AG04449 (cell line): ENCODE measurements at places on chromosomes 4 and X.

DNA sequence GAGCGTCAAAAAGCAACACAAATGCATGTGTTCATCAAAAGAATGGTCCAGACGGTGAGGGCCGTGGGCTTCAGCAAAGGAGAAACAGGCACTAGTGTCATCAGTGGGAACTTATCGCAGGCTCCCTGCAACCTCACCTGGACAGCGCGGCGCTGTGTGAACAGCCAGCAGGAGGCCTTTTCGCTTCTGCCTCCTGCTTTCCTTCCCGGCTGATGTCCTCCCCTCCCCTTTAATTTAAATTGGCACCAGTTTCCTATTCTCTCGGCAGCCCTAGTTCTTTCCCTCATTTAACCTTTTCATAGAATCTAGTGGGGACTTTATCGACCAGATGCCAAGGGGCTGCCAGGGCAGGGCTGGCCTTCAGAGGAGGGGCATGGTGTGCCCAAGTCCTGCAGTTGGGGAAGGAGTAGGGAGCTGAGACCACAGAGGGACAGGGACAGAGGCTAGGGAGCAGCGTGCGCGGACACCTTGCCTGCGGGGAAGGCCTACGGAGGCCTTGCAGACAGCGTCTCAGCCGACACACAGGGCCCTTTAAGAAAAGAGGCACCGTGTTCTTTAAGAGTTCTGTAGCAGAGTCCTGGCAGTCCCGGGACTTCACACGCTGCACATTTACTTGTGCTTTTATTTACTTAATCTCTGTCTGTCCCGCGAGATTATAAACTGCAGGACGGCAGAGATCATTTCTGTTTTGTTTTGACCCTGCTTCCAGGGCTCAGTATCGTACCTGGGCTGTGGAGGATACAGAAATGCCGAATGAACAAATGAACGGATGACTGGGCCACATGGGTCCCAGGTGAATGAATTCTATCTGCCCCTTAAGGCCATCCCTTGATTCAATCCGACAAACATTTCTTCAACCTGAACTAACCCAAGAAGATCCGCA is 8.4 kb upstream of the SORBS2 start:
- no peak for DNase-seq

DNA sequence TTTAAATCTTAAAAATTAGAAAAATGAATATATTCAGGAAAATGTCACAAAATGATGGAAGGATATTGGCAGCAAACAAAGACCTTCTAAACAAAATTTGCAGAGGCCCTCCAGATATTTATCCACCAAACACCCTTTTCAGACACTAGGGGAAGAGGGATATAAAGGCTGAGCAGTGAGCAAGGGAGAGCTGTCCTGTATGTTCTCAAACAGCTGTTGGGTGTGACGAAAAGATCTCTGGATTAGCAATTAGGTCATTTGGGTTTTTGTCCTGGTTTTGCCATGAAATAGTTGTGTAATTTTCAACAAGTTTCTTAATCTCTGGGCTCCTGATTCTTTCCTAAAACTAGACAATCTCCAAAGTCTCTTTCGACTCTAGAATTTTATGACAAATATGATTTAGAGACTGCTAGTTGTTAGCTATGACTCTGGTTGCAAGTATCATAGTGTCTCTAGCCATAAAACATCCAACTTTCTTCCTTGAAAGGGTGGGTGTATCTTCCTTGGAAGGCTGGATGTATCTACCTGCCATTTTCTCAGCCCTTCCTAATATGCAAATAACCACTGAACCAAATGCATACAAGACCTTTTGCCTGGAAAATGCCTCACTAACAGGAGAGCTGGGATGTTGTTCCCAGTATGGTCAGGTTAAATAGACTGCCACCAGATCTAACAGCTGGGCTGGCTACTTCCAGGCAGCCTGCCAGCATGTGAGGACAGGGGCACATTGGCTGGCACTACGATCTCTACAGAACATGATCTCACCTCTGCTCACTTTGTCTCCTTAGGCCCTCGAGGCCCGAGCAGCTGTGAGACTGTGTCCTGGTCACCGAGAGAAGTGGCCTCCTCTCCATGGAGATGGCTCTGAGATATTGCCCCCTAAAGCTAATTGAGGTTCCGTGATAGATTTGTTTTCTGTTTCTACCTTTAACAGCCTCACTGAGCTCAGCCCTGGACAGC is 225.5 kb upstream of the JADE1 start:
- DNase-seq = no peak

DNA sequence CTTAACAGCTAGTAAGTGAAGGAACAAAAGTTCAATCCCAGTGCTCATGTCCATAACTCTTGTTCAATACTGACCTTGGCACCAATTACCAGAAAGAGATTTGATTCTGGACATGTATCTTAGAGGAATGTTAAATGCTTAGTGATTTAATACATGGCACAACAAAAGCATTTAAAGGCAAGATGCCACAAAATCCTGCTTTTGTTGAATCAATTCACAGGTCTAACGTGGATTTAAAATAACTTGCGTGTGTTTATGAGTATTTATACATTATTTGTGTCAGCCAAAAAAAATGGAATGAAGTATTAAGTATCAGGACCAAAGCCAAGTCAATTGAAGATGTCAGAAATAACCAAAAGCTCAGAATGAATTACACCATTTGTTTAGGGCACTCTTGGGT is 85.4 kb upstream of the GIMD1 start:
- DNase-seq = no peak

DNA sequence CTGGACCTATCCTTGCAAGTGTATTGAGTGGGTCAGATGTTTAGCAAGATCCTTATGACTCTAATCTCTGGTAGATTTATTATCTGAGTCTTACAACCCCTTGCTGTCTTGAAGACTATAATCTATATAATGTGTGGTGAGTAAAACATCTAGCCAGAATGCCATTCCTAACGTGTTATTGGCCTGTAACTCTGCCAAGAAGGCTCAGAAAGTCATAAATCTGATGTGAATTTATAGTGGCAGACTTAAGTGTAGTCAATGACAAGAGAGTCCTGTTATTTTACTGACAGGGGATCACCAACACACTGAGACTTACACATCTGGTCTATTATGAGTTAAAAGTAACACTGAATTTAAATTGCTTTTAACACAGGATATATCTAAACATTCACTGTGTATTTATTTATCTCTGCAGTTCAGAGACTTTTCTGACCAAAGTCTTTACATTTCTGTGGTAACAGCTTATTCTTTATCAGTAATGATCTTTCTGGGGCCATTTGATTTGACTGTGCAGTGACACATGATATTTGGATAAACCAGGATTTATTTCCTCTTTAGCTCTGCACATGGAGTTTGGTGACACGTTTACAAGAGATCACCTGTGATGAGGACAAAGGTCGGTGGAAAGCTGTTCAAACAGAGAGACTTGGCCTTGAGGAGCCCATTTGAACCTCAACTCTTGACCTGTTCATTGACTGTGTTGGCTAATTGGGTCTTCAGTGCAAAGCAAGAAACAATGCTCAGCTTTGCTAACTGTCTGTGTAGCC is 415.8 kb downstream of the STIM2 start:
- DNase-seq = no peak

DNA sequence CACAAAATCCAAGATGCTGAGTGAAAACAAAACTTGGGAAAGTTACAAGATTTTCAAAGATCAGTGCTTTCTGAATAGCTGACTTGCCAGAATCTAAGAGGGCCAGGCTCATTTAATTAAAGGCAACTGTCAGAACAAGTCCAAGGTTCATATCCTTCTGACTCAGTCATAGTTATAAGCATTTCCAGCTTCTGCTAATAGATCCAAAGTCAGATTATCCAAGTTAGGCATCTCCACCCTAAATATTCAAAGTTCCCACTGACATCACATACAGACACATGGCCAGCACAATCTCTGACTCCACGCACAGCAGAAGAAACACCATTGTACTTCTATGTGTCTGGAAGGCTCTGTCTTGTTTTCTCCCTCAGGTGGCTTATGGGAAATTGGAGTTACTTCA is 41.8 kb downstream of the GASK1B start:
- DNase-seq = no peak

- no peak for DNase-seq
Observed at GRCh38 chr4:112652216-112652615, 15.3 kb downstream of the LARP7 start.

DNA sequence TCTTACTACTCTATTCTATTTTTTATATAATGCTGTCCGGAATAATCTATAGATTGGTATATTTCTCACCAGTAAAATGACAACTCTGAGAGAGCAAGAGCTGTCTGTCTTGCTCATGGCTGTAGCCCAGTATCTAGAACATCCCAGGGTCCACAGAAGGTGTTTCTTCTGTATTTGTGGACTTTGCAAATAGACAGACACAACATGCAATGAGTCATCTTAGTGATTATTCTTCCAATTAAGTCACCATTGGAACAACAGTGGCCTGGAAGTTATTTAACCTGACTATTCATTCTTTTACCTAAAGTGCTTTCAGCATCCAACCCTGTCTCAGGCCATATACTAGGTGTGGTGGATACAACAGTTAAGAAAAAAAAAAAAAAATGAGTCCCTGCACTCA is 179.5 kb downstream of the PPARGC1A start:
- DNase-seq = no peak

DNA sequence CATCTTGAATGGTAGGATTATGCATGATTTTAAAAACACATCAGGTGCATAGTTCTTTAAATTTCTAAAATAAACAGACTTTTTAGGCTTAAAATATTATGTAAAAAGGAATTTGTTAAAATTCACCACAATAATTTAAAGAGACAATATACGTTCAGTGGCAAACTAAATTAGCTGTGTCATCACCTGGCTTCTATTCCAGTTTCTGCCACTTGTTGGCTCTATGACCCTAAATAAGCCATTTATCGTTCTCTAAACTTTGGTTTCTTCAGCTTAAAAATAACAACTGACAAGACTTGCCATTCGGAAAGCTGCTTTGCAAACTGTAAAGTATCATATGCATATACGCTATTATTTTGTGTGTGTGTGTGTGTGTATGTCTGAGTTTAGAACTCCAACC is 141.3 kb downstream of the MGST2 start:
- no peak for DNase-seq

- no peak for DNase-seq
Observed at GRCh38 chr4:146023334-146023967, 84.8 kb upstream of the ZNF827 start.

GRCh38 chr4:38131371-38132091 is 171.3 kb downstream of the PTTG2 start:
- DNase-seq = no peak

- no peak for DNase-seq
Observed at GRCh38 chrX:30183554-30183953, 31.8 kb upstream of the MAGEB2 start.

GRCh38 chr4:123265443-123265842 is 131.2 kb upstream of the SPRY1 start:
- no peak for DNase-seq

GRCh38 chr4:3435686-3435956 is 6.1 kb upstream of the HGFAC start:
- no peak for DNase-seq

DNA sequence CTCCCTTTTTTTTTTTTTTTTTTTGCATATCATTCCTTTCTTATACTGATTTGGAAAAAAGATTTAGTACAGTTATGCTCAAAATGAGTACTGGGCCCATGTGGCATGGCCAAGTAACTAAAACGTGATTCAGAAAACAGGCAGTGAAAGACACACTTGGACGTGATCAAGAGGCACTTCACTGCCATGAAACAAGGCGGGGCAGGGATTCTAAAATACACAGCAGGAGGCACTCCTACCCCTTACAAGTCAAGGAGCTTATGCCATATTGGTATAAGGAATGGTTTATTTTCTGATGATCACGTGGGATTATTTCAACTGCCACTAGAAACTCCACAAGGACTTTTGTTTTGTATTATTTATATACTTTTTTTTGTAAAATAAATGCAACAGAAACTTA is 72.0 kb downstream of the CHST7 start:
- DNase-seq = no peak

- no peak for DNase-seq
Observed at GRCh38 chrX:20066968-20067708, 49.6 kb downstream of the MAP7D2 start.

- no peak for DNase-seq
Observed at GRCh38 chrX:118904218-118904617, 70.2 kb upstream of the LONRF3 start.

GRCh38 chrX:85303544-85303943 is 59.8 kb downstream of the ZNF711 start:
- DNase-seq = no peak

DNA sequence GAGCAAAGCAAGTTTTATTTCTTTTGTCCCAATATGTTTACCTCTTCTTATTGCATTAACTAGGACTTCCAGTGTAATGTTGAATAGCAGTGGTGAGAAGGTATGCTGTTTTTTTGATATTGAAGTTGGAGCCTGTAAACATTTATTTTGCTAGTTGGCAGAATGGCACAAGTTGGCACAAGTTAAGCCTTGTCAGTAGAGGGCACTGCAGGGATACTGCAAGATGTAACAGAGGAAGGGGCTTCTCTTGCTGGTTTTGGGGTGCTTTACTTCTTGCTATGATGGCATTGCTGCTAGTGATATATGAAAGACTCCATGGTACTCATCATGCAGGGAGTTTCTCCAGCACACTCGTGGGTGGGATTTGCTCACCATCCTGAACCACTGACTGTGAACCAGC is 327.3 kb upstream of the ARX start:
- no peak for DNase-seq

GRCh38 chr4:154707877-154708276 is 35.9 kb upstream of the LRAT start:
- no peak for DNase-seq

GRCh38 chr4:110418641-110419040 is 57.3 kb upstream of the ENPEP start:
- no peak for DNase-seq

- DNase-seq = no peak
Observed at GRCh38 chr4:113560579-113560978, 201.0 kb downstream of the CAMK2D start.

DNA sequence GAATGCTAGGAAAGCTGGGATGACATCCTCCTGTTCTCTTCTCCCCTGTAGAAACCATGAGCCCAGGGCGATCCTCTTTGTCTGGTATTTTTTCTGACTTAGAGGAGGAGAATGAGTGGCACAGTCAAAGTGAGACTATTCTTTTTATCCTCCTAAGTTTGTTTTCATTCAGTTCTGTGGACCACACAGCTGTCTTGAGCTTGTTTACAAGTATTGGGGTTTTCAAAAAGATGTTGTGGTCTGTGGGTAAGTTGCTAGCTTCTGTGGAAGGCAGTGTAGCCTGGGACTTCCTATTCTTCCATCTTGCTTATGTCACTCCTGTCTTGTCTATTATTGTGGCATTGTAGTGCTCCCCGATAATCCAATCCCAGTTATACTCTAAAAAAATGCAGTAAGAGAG is 223.0 kb downstream of the PAPSS1 start:
- no peak for DNase-seq

DNA sequence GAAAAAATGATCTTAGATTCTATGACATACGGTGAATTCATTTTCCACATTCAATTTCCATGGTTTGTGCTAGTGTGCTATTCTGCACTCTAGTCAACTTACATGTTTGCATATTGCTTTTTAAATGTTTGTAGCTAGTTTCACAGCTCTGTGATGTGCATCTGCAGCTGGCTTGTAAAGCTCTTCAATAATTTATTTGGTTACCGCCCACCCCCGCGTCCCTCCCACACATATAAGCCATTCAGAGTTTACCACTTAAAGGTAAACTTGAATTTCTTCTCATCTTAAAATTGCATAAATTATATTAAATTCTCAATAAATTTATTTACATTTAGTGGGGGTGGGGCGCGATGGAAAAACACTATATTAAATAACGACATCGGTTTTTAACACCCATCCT is 291 bp upstream of the NBDY start:
- no peak for DNase-seq
